ENCODE measurements at places on chromosomes 4 and X.

GRCh38 chr4:25163196-25163595, 2.9 kb upstream of the SEPSECS start:
- peak; percentile 26 for DNase-seq

- DNase-seq: no peak
Measured at GRCh38 chr4:54449999-54450398, 207.8 kb upstream of the KIT start.

DNA sequence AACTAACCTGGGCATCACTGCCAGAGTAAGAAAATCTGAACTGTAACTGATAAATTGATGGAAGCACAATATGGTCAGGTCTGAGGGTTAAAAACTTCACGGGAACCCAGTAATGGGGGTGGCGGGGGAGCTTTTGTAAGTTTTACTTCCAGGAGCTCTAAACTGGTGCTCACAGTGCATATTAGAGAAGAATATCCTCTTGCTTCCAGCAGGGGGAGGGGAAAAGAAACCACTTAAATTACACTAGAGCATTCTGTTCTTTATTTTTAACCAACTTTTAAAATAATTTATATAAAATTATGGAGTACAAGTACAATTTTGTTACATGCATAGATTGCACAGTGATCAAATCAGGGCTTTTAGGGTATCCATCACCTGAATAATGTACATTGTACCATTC, 33.7 kb downstream of the WDR17 start:
- no peak for DNase-seq

DNA sequence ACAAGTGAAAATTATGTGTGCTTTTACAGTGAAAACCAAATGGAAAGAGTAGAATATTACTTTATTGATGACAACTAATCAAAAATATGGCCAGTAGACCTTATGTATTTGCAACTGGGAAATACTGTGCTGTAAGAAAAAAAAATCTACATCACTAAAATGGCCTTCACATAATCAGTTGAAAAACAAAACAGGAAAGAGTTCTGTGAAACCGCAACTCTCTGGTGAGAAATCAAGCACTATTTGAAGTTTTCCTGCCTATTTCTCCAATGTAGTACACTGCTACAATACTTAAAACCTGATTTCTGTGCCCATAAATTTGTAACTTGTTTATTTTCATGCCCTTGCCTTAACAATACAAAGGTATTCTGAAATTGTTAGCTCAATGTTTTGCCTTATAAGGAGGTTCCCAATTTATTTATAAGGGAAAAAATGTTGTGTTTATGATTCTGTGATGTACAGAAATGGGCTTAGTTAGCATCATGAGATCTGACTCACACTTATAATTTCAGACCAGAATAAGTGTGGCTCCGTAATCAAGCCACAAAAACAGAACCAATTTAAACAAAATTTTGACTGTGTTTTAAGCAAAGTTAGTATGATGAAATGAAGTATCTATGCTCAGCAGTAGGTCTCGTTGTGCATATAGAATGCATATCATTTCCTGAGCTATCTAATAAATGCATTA, 147.1 kb downstream of the FAT4 start:
- DNase-seq: no peak

- DNase-seq: no peak
Measured at GRCh38 chrX:35800474-35800873, 2.3 kb downstream of the MAGEB16 start.

DNA sequence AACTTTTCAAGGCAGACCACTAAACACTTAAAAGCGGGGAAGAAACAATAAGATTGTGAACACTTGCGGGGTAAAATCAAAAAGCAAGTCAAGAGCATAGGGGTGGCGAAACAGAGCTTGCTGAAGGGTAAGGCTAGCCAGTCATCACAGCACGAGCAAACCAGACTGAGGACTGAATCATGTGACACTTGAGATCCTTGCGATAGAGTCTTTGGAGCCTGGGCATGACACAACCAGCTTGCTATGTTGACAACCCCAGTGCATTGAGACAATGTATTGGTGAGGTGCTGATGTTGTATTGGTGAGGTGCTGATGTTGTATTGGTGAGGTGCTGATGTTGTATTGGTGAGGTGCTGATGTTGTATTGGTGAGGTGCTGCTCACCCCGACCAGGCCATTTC, 72.3 kb downstream of the SLIT2 start:
- no peak for DNase-seq

- DNase-seq: no peak
Measured at GRCh38 chr4:135418353-135418752, 1216.8 kb upstream of the PABPC4L start.

DNA sequence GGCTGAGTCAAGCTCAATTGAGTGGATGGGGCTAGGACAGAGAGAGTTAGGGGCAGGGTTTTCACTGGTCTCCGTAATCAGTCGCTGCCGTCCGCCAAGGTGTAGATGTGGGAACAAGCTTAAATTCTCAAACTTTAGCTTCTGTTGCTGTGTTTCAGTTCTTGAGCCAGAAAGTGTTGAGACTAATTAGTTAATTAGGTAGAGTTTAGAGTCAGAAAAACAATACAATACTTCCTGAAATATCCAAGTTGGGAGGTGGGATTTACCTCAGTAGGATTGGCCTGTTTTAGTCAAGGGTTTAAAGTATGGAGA, 1.1 kb upstream of the UBE2D3 start:
- no peak for DNase-seq

- no peak for DNase-seq
Measured at GRCh38 chr4:58809366-58809765, 1699.2 kb upstream of the IGFBP7 start.

DNA sequence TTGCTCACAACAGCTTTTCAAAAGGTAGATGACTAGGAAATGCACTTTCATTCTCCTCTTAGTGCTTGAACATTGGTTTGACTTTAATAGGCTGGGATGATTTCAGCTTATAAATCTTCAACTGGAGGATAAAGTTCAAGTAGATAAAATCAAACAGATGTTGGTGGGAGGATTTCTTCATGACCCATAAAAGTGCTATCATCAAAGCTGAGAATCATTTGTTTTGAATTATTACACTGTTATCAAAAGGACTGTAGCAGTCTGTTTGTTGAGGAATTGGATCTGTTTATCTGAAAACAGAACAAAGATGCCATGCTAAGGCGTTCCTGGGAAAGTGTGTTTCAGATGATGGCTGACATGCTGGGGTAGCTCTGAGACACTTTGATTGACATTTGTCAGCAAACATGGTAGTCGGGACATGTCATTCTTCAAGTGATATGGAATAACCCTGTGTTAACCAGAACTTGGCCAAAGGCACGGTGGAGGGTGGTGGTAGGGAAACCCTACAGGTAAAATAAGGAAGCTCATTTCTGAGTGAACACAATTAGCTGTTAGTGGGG, 304.0 kb upstream of the PITX2 start:
- no peak for DNase-seq

GRCh38 chrX:38699696-38700095, 101.6 kb upstream of the MID1IP1 start:
- DNase-seq: no peak

DNA sequence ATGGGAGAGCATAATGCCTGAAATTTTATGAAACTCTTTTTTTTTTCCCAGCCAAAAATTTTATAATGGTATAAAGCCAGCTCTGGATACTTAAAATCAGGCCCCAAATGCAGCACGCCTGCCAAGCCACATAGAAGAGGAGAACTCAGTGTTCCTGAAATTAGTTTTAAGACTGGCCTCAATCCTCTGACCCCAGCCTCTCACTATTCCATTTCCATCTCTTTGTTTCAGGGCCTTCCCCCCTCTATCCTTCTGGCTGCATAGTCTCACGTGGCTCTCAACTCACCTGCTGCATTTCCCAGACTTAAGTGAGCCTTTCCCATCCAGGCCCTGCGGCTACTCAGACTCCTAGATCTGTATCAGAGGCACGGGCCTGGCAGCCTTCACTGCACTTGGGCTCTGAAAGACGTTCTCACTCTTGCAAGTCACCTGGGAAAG, 5.2 kb upstream of the CBR4 start:
- no peak for DNase-seq

DNA sequence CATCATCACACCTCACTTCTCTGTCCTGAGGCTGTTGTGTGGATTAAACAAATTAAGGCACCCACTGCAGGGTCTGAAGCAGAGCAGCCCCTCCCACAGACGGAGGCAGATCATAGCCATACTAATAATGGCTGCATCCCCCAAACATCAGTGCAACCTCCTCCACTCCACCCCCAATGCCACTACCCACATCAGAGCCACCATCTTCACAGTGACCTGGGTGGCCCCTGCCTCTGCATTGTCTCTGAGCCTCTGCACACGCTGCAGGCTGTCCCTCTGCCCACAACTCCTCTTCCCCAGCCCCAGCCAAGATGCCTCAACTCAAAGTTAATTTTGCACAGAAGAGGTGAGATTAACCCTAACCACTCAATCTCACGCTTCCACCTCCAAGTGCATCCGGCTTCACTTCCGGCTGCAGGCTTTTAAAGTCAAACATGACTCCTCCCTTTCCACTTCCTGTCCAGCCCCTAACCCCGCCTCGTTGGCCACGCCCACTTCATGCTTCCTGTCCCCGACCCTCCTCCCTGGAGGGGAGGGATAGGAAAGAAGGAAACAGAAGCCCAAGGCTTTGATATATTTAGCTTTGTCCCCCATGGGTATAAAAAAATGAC, 22.7 kb downstream of the JAKMIP1 start:
- no peak for DNase-seq

DNA sequence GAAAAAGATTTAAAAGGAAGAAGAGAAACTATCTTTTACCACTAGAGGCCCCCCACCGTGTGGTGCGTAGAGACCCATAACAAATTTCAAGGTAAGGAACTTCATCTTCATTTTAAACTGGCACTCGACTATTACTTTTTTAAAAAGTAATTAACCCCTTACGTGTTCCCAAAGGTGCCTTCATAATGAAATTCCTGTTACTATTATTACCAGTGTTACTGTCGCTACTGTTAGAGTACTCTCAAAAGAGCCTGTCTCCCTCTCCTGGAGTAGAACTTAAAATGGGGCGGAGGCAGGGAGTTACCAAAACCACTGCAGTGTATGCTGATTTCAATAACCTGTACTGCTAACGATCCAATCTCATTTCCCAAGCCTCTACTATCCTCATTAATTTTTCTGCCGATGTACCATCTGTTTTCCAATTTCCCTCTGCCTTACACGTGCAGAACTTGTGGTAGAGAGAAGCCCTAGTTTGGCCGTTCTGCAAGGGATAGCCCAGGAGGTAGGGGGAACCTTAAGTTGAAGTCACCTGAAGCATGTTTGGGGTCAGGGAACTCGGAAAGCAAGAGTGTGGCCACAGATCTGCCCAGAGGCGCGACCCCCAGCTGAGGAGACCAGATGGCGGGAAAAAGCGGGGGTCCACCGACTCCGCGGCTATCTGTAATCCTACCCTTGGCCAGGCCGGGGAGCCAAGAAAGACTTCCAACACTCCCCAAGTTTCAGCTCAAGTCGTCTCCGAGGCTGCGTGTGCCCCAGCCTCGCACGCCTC, 720 bp upstream of the STK26 start:
- DNase-seq: no peak

- no peak for DNase-seq
Measured at GRCh38 chr4:27142841-27143240, 282.2 kb downstream of the STIM2 start.

DNA sequence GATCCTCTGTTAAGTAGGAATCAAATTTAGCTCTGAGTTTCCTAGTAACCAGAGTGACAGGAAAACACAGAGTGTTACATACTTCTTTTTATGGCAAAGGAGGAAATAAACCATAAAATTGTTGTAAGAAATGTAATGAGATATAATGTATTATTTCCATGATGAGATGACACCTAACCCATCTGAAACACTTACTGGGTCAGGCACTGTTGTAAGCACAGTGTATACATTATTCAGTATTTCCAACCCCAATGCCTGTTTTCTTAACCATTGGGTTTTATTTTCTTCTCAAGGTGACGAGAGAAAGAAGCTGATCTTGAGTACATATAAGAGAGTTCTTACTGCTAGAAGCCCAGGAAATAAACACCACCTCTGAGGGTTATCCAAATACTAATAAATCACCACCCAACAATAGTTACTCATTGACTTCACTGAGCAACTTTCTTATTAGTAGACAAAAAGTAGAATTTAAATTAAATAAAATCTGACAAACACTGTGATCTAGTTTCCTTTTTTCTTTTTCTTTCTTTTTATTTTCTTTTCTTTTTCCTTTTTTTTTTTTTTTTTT, 4.2 kb upstream of the ENAM start:
- no peak for DNase-seq

DNA sequence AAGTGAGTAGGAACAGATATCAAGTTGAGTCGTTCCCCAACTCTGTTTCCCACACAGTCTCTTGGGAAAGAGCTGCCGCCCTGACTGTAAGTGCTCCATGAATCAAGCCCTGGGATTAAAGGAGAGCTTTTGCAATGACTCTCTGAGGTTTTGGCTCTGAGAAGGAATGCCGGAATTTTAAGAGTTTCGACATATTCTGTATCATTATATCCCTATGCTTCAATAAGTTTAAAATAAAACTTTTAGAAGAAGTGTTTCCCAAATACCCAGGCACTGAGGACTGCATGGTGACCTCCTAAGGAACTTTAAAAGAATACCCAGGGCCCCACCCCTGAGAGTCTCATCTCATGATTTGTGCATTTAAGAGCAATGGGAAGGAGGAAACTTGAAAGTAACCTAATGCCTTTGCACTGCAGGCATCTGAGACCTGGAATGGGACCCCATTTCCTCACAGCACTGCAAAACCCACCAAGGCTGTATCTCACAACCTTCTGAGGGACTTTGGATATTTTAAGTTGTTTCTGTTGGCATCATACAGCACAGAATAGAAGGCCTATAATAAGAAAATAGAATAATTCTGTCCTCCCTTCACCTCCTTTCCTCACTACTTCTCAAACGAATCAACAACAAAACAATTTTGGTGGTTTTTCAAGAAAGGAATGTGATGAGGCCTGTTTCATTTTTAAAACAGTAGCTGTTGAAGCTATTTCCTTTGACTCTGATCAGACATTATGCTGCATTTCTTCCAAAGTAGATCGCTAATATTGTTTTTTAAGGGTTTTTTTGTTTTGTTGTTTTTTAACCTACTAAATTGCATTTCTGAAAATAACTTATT, 121.2 kb downstream of the GASK1B start:
- no peak for DNase-seq

DNA sequence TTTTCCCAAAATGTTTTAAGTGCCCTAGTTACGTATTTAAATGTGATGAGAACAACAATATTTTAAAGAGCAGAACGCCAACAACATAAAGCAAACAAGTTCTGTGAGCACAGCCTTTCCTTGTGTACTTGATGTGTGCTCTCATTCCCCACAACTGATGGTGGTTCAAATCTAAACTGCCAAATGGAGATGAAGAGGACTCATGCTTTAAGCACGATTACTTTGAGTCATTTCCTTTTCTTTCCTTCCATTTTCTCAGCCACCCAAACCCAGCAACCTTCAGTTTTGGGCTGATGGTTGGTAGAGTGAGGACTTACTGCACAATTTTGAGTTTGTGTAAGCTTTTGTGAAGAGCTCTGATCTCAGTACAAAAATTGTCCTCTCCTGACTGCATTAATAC, 1.7 kb downstream of the NSD2 start:
- peak; percentile 10 for DNase-seq

GRCh38 chr4:183837222-183837621, 67.9 kb upstream of the STOX2 start:
- no peak for DNase-seq

GRCh38 chr4:108385076-108385475, 216.3 kb upstream of the LEF1 start:
- DNase-seq: no peak

Data from CD14-positive monocyte (primary cell).